ENCODE measurements at places on chromosomes 11 and 22.

GRCh38 chr11:92308366-92308765 is 83.7 kb downstream of the FAT3 start:
- no peak for DNase-seq

DNA sequence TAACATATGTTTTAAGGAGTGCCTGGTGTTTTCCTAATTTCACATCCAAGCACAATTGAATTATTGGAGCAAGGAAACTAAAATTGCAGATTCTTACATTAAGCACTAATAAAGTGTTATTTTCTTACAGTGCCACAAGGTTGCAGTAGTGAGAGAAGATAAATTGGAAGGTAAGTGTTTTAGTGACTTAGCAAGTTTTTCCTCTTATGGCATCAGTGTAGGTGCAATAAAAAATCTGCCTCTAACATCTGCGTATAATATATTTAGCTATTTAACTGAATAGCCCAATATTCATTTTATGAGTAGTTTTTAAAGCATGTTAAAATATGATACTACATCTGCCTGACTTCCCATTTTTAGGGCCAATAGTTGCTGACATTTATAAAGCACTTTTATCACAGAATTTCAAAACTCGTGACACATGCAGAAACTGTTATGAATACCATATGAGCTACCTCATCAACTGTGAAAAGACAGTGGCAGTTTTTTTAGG is 19.0 kb downstream of the POLD3 start:
- peak; percentile 40 for DNase-seq

- no peak for DNase-seq
Measured at GRCh38 chr11:108851781-108852180, 186.9 kb downstream of the DDX10 start.

GRCh38 chr11:134266841-134267251 is 9.3 kb upstream of the GLB1L3 start:
- peak; percentile 85 for DNase-seq

GRCh38 chr11:71268706-71269321 is 16.4 kb upstream of the SHANK2 start:
- no peak for DNase-seq

- no peak for DNase-seq
Measured at GRCh38 chr11:18145025-18145424, 12.7 kb downstream of the MRGPRX3 start.

DNA sequence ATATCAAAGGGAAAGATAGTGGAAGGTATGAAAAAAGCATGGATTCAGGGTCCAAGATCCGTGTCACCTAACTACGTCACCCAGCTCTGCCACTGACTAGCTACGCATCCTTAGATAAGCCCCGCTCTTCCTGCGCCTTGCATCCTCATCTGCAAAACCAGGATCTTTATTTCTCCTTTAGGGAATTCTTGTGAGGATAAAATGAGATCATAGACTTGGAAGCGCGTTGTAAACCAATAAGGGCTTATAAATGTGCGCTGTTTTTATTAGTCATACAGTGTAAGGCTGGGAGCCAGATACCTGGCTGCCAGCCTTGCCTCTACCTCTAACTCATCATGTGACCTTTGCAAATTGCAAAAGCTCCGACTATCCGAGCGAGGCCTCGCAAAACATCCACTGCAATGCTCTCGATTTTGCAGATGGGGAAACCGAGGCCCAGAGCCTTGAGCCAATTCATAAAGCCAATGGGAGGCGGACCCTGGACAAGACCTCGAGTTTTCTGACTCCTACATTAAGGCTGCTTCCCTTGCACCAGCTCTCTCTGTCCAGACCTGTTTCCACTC is 753 bp downstream of the PRPF19 start:
- DNase-seq, result peak; percentile 35

DNA sequence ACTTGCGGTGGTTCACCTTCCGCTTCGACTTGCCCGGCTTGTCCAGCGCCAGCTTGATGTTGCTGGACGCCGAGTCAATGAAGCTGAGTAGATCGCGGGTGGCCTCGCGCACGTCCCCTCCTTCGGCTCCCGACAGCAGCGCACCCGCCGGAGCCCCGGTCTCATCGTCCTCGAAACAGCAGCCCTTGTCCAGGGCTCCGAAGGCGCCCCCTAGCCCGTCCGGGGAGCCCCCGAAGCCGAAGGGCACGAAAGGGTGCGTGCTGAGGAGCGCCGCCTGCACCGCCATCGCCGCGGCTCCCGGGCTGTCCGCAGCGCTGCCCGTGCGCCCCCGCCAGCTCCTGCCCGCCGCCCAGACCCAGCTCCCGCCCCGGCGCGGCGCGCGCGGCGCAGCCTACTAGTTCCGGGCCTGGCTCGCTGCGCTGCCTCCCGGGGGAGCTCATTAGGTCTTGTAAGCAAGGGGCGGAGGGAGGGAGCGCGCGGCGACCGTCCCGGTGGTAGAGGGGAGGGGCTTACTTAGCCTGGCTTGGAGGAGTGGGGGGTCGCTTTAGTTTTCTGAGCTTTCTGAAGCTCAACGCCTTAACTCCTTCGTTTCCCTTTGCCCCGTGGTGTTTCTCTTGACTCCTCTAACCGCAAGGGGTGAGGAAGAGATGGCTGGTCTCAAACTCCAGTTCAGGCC is at the start of gene FAM181B:
Gene FAM181B, minus strand, starts transcription at position 421 of the 676 bp plus-strand sequence. Its CDS starts 135 bp downstream, at position 286.
- DNase-seq, result peak; percentile 21

DNA sequence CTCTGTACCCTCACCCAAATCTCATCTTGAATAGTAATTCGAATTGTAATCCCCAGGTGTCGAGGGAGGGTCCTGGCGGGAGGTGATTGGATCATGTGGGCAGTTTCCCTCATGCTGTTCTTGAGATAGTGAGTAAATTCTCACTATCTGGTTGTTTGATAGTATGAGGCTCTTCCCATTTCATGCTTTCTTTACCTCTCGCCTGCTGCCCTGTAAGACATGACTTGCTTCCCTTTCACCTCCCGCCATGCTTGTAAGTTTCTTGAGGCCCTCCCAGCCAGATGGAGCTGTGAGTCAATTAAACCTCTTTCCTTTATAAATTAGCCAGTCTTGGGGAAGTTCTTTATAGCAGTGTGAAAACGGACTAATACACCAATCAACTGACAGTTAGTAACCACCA is 60.1 kb downstream of the FAM76B start:
- no peak for DNase-seq

- peak; percentile 46 for DNase-seq
Measured at GRCh38 chr22:38572065-38572464, 2.1 kb upstream of the DMC1 start.

DNA sequence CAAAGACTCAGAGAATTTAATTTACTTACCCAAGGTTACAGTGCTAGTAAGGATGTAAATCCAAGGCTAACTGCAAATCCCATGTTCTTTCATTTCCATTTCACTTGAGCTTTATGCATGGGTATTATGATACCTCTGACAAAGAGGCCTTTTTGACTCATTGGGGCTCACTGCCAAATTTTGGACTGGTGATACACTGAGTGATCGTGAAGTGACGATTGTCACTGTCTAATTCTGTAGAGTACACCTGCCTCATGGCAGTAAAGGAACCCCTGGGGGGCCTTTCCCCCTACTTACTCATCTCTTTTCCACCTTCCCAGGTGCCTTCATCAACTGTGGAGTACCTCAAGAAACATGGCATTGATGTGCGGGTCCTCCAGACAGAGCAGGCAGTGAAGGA is 50.9 kb downstream of the AAMDC start:
- no peak for DNase-seq

GRCh38 chr22:41324821-41325528 is 23.6 kb downstream of the ZC3H7B start:
- no peak for DNase-seq

DNA sequence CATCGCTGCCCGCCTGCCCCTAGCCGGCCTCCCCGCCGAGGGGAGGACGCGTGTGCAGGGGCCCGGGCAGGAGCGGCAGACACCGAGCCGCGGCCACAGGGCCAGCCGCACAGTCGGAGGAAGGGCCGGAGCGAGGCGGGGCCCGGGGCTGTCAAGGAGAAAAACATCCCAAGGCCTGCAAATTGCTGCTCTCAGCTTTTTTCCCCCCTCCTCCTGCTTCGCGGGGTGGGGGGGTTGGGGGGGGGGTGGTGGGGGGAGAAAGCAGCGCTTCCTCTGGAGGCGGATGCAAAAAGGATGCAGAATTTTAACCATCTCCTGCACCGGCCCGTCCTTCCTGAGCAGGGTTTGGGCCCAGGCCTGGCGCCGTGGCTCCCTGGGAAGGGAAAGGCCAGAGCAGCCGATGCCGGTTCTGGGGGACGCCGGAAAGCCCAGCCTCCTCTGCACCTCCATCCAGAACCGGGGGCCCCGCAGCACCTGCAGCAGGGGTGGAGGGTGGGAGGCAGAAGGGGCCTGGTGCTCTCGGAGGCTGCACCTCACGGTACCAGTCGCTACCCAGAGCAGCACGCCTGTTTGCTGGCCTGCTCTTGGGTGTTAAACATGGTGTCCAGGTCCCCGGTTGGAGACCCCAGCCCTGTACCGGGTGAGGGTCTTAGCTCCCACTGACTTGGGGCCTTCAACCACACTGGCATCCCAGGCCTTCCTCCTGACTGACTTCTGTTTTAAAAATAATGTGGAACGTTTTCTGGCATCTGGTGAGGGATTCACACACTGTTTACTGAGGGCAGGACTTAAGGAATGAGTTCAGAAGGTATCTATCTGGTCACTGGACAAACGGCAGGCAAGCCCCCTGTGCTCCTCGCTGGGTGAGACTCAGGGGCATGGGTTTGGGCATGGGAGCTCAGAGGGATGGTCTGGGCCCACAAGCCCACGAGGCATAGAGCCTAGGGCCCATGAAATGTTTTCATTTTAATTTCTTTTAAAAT is 77.4 kb upstream of the WNT7B start:
- DNase-seq, result no peak

Data from SW480 (cell line).